ENCODE measurements at places on chromosomes 7 and 10.

- no peak for DNase-seq
These were observed 21.5 kb downstream of the SH3PXD2A start for GRCh38 chr10:103833731-103834365.

DNA sequence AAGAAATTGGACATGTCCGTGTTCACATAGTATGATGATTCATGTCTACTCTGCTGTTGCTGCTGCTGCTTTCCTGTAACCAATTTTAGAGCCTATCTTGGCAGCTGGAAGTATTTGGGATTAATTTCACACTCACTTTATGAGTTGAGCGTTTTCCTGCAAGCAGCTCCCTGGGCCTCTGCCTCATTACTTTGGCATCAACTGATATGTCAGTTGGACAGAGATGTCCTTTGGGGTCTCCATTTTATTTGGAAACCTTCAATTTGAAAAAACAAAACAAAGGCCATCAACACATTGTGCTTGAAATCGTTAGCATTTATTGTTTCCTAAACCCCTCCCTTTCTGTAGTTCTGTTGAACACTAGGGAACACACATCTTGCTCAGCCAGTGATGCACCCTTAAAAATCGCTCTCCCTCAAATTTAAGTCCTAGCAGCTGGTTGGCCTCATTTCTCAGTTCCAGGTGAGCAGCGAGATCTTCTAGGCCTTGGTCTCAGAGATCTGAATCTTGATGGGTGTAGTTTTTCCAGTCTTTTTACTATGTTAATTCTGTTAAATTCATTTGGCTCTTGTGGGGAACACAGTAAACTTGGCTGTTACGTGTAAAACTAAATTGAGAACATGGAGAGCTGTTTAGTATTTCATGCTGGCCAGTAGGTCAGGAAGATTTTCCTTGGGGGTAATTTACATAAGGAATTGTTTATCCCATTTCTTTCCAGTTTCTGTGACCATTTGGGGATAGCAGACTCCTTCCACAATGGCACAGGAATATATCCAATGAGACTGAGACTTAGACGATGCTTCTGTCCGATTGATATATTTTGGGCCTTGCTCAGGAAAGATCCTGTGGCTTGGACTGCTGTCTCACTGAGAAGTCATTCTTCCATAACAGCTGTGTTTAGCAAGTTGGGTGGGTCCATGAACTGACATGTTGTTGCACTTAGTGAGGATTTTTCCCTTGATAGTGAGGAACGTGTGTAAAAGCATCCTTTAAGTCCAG is 371.6 kb downstream of the BBS9 start:
- DNase-seq: no peak

GRCh38 chr10:36177071-36177470 is 535.0 kb upstream of the FZD8 start:
- no peak for DNase-seq

GRCh38 chr10:88097092-88097516 is 233.7 kb downstream of the PTEN start:
- no peak for DNase-seq

DNA sequence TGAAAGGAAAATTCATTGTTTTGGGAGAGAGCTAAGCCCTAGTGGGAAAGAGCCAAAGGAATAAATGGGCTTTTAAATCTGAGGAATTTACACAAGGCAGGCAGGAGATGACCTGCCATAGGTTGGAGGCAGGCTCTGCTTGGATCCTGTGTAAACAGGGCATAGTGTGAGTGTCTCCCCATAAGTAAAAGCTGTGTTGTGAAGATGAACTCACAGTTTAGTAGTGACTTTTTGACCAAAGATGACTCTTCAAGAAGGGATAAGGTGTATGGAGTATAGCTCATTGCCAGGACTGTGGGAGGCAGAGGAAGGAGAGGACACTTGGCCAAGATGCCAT is 63.2 kb downstream of the KAT6B start:
- DNase-seq: no peak

- no peak for DNase-seq
These were observed 44.3 kb downstream of the PLCE1 start for GRCh38 chr10:94038024-94038423.

DNA sequence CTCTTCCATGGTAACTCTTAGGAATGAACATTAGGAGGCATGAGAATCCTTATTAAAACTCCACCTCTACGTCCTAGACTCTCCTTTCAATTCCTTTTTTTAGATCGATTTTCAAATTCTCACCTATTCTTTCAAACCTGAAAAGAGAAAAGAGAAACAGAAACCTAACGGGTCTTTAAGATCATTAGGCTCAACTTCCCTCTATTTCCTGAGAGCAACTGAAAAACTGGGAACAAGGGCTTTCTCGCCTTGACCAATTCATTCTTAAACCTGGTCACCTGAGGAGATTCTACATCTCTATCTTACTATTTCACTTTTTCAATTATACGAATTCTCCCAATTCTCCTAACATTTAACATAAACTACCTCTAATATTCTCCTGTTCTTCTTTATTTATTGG is 2.8 kb downstream of the TFEC start:
- DNase-seq: no peak

GRCh38 chr10:100114976-100115770 is 33.5 kb upstream of the CPN1 start:
- DNase-seq: no peak

DNA sequence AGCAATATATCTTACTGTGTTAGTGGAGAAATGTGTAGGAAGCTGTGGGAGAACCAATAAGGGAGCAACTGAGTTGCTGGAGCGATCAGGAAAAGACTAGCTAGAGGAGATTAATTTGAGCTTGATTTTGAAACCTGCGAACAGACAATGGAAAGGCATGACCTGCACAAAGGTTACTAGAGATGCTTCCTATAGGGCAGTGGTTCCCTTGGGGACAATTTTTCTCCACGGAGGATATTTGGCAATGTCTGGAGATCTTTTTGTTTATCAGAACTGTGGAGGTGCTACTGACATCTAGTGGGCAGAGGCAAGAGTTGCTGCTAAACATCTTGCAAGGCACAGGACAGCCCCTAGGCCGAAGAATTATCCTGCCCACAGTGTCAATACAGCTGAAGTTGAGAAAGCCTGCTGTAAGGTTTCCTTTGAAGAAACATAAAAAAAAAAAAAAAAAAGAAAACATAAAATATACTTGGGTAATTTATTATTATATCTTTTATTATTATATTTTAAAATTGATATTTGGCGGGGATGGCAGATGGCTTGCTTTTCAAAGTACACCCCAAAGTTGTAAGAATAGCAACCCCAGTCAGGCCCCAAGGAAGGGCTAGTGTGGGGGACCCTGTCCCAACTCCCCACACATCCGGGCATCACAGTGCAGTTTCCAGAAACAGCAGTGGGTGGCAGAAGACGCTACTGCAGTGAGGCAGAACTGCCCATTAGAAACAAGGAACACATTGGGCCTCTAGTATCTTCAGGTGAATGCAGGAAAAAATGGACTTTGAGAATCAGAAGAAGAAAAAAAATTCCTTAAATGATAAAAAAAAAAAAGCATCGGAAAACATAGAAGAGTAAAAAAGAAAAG is 481.6 kb downstream of the SH2D4B start:
- DNase-seq: no peak

DNA sequence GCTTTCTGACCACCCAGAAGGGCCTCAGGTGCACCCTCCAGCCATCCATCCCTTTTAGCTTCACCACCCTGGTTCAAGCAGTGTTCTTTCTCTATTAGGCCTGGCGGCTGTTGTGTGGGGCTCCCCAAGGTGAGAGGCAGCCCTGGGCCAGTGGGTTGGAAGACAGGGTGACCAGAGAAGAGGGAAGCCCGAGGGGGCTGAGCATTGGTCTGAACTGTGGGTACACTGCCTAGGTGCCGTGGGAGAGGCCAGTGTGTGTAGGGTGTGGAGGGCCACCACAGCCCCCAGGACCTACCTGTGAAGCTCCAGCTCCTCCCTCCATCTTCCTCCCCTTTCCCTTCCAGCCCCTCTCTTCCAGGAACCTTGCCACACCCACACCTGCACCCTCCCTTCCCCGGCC is 9.1 kb upstream of the MTPAP start:
- DNase-seq: no peak

- no peak for DNase-seq
These were observed 320.5 kb downstream of the DGKB start for GRCh38 chr7:14582010-14582409.

GRCh38 chr7:43461349-43462024 is 121.4 kb upstream of the STK17A start:
- DNase-seq: no peak

- DNase-seq: no peak
These were observed 37.7 kb upstream of the MINDY3 start for GRCh38 chr10:15898046-15898445.

DNA sequence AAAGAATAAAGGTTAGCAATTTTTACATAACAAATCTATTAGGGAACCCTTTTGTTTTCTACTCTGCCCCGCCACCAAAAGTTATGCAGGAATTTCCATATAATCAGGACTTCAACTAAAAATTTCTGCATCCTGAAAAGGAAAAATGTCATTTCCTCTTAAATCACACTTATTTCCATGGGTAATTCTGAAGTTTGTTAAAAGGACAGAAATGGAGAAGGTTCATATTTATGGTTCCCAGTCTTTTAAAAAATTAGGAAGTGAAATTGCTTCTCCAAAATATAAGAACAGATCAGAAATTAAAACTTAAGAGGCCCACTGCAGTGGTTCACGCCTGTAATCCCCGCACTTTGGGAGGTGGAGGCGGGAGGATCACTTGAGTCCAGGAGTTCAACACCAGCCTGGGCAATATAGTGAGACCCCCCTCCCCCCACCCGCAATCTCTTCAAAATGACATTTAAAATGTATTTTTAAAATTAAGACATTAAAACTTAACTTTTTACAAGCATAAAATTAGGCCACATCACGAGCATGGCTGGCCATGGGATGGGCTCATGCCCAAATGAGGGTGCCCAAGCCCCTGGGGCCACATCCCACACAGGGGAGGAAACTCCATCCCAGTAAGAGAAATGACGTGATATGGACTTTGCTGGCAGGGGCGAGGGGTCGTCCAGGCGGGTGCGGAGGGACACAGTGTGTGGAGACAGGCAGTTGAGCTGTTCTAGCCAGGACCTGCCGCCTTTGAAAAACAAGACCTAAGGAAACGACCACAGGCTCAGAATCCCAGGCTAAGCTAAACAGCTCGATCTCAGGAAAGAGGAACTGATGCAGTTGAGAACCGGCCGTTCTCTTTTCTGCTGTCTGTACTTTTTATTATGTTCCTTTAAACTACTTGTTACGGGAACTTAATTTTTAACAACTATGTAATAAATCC is 51.3 kb upstream of the NFE2L3 start:
- no peak for DNase-seq
